ENCODE measurements at places on chromosomes 3 and 15.

DNA sequence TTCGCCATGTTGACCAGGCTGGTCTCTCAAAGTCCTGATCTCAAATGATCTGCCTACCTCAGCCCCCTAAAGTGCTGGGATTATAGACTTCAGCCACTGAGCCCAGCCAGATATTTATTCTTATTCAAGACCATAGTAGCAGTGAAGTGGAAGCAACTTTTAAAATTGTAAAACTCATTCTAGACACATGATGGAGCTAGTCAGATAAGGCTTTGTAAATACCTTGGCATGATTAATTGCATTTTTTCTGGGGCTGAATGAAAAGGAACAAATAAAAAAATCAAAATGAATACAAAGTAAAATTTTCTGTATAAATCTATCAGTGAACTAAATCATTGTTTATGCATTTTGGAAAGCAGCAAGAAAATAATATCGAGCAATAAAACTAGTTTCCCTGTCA lies 4.1 kb upstream of the MYO1E start:
- no peak for DNase-seq

GRCh38 chr3:32457971-32458471 lies 44.6 kb downstream of the CMTM6 start:
- peak; percentile 26 for DNase-seq

GRCh38 chr3:66469220-66469640 lies 31.6 kb downstream of the LRIG1 start:
- DNase-seq = no peak

- no peak for DNase-seq
These were observed 463.6 kb downstream of the SHQ1 start for GRCh38 chr3:72384602-72385001.

- peak; percentile 29 for DNase-seq
These were observed 99.3 kb downstream of the BDH1 start for GRCh38 chr3:197456261-197457091.

GRCh38 chr3:50493623-50494022 lies 9.8 kb downstream of the CACNA2D2 start:
- DNase-seq = no peak

DNA sequence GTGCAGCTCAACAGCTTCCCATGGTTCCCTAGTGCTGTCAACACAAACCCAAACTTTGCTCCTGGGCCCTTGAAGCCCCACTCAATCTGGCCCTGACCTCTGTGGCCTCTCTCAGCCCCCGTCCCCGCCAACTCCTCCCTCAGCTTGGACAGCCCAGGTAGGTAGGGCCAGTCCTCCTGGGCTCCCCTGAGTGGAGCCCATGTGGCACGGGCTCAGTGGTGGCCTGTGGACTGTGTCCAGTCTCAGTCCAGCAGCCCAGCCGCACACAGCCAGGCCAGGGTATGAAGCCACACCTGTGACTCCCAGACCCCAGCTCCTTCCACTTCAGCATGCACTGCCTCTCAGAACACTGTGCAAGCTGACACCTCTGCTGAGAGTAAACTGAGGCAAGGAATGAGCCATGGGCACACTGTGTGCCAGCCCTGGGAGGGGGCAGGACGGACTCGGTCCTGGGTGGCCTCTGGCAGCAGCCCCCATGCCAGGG lies 11.5 kb downstream of the PLXND1 start:
- DNase-seq = no peak

DNA sequence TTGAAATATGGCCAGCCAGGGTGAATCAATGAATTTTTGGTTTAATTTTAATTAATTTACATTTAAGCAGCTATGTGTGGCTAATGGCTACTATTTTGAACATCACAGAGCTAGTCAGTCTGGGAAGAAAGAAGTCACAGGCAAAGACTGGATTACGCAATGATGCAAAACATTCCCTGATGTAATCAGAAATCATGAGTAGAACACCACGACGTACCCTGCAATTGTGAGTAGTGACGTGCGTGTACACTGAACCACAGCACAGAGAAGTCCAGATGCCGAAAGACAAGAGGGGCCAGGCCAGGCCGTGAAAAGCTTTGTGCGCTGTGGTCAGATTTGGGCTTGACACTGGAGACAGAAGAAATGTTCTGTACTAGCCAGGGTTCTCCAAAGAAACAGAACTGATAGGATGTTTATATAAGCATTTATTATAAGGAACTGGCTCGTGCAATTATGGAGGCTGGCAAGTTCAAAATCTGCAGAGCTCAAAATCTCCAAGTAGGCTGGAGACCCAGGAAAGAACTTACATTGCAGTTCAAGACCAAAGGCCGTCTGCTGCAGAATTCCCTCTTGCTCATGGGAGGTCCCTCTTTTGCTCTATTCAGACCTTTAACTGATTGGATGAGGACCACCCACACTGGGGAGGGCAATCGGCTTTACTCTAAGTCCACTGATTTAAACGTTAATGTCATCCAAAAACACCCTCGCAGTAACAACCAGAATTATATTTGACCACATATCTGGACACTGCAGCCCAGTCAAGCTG lies 44.6 kb downstream of the SH3BP5 start:
- DNase-seq = no peak

DNA sequence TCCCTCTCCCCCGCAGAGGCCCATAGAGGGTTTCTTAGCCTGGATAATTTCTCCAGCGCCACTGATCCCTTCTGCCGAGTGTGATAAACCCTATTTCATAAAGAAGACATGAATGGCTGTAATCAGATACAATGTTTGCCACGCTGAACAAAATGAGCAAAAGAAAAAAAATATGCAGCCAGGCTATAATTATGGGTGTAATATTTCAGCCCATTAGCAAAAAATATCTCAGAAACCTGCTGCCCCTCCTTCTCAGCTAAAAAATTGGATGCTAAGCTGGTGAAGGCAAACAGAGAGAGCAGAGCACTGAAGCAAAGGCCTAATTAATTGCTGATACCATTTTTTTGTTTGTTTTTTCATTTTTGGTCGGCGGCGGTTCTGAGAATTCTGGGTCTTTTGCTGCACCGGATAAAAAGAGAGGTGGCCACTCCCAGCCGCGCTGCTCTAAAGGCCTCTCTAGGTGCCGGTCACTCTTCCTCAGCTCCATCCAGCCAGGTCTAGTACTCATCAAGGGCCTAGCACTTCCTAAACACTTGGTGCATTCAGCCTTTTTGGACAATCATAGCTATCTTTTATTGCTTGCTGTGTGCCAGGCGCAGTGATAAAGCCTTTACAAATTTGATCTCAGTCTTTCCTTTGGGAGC lies 128.7 kb upstream of the TLE3 start:
- DNase-seq = no peak

DNA sequence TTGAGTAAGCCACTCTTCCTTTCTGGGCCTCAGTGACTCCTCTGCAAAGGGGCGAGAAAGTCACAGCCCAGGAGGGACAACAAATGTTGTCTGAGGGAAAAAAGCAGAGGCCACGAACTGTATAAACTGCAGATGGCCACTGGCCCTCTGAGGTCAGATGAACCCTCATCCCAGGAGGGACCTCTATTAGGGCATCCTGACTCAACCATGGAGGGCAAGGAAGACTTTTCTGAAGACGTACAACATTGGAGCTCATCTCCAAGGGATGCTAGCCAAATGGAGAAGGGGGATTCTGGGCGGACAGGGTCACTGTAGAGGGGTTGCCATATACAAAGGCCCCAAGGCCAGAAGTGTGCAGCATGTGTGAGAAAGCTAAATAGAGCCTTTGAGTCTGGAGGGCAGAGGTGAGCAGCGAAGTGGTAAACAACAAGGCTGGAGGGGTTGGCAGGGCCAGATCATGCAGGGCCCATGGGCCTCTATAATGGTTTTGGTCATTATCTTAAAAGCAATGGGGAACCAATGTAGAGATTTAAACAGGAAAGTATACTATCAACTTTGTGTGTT lies 16.7 kb downstream of the GRAMD2A start:
- no peak for DNase-seq

DNA sequence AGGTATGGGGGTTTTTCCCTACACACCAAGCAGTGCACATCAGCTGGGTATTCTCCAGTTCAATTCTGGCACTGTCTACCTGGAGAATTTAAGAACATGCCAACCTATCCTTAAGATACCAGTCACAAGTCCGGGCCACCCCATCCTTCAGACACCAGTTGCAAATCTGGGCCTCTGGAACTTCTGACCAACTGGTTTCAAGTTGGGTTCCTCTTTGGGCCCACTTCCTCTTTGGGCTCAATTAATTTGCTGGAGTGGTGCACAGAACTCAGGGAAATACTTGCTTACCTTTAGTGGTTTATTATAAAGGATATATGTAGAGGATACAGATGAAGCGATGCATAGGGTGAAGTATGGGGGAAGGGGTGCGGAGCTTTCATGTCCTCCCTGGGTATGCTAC lies 25.3 kb downstream of the GLCE start:
- no peak for DNase-seq

DNA sequence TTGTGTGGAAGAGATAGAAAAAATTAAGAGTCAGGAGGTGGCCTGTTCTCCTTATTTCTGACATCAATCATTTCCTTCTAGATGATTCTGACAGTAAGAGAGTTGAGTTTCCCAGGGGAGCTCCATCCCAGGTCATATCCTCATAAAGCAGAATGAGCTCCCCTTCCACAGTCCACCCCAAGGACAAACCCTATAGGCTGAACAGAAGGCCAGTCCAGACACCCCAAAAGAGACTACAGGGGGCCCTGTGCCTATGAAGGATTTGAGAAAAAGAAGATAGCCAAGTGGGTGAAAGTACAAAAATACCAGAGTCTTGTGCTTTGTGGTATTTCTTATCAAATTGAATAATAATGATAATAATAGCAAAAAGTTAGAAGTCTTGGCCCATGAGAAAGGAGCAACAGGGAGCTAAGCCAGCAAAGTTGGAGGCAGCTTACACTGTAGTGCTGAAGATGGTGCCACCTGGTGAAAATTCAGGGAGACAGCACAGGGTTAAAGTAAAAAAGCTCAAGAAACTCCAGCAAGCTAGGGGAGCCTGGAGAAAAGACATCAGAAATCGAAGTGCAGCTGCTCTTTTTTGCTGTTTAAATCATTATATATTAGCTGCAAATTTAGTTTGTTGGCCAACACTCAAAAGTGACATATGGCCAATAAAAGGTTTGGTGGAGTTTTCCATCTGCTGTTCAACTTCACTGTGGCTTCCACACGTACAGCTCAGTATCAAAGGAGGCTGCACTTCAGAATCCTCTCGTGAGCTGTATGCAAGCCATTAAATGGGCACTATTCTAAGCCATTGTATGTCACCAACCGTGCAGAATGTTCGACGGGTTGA lies 35.8 kb upstream of the SLC24A5 start:
- DNase-seq = no peak

DNA sequence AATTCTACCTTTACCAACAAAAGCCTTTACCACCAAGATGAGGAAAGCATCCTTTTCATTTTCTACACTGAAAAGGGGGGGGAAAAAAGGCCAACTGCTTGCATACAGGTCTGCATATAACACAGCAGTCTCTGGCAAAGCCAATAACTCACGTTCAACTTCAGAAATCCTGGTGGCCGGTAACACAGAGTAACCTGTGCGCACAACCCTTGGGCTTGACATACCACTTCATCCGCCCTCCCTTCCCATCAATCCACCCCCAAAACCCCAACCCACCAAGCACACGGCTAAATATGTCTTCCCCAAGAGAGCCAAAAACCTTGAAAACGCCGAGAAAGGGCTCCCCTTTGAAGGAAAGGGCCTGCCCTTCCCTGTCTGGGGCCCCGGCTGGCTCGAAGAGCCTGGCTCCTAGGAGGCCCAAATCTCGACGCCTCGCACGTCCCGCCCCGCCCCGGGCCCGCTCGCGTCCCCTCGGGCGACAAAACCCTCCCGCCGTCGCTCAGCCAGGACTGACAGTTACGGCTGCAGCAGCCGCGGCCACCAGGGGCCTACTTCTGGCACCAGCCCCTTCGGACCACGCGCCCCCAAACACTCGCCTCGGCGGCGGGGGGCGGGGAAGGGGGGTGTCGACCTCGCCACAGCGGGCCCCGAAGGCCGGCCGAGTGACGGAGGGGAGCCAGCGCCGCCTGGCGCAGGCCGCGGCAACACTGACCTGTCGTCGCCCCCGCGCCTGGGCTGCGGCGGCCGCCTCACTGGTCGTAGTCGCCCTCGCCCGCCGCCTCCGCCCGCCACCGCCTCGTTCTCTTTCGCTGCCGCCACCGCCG lies 835 bp downstream of the UBE3A start:
- DNase-seq = peak; percentile 17

DNA sequence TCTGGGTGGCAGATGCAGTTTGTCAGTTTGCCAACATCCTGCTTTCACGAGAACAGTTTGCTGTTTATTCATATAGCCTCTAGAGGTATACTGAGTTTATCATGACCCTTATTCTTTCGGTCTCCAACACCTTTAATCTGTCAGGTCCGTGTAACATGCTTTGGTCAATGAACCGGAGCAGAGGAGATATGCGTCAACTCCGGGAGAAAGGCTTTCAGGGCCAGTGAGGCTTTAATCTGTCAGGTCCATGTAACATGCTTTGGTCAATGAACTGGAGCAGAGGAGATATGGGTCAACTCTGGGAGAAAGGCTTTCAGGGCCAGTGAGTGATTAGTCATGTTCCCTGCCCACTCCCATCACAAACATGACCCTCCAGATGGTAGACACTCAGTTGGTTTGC lies 16.9 kb upstream of the GPD1L start:
- no peak for DNase-seq

GRCh38 chr3:102265720-102266119 lies 169.1 kb upstream of the ZPLD1 start:
- no peak for DNase-seq

GRCh38 chr3:133464573-133464972 lies 64.7 kb downstream of the BFSP2 start:
- no peak for DNase-seq
